Suppressor macrophage (primary cell): ENCODE measurements at places on chromosomes 16 and 17.

DNA sequence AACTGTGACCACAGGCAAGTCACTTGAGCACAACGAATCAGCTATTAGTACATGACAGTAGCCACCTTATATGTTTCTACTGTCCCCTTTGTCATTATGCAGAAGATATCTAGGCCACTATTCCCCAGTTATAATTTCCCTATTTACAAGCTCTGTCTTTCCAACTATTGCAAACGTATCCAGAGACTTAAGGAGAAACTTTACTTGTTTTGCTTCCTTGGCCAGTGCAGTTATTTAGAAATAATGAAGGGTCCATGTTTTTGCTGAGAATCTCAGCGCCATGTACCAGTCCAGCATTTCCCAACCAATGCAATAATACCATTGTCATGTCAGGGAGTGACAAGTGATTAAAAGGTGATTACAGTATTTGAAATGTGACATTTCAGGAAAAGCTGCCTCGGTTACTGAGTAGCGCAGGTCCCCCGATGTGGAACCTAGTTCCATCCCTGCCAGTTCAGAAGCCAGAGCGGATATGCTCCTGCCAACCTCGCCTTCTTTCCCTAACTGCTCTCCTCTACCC is 743 bp downstream of the ZNF624 start:
- DNase-seq = peak; percentile 21

DNA sequence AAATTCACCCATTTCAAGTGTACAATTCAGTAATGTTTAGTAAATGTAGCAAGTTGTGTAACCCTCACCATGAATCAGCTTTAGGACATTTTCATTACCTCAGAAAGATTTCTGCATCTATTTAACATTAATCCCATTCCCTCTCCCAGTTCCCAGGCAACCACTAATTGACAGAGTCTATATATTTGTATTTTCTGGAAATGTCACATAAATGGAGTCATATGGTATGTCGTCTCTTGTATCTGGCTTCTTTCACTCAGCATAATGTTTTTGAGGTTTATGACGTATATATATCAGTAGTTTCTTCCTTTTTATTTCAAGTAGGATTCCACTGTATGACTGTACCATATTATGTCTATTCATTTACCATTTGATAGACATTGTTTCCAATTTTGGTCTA is 199.8 kb downstream of the CYB561 start:
- DNase-seq = peak; percentile 23

GRCh38 chr16:81997738-81998137 is 13.5 kb downstream of the SDR42E1 start:
- DNase-seq = no peak

GRCh38 chr17:57823469-57824401 is 26.1 kb downstream of the MRPS23 start:
- DNase-seq = no peak

DNA sequence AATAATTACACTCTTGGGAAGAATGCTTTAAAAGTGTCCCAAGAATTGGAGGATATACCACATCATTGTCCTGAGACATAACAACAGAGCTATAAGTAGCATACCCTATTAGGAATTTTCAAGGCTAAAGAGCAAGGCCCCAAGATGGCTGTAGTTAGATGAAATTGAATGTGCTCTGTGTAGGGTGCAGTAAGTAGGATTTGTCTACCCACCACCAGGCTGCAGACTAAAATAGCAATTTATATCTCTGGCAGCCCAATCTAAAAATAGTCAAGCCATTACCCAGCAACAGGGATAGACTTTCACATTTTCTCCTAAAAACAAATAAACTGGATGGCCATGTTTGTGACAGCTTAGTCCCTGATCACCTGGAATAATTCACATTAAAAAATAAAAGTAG is 5.6 kb downstream of the MMD start:
- DNase-seq = no peak

DNA sequence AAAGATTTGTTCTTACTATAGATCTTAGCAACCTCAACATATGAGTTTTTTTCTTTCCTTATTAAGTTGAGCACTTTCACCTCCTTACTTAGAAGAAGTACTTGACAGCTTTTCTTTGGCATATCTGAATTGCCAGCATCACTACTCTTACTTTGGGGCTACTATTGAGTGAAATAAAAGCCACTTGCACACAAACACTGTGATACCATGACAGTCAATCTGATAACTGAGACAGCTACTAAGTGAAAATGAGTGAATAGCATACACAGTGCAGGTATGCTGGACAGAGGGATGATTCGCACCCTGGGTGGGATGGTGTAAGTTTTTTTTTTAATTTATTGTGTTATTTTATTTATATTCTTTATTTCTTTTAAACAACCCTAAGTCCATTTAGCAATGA is 13.5 kb upstream of the TENT4B start:
- no peak for DNase-seq

GRCh38 chr17:77410470-77410869 is 269.7 kb downstream of the SEC14L1 start:
- no peak for DNase-seq

- DNase-seq = peak; percentile 30
Measured at GRCh38 chr16:2428051-2428783, 1.0 kb upstream of the CCNF start.

DNA sequence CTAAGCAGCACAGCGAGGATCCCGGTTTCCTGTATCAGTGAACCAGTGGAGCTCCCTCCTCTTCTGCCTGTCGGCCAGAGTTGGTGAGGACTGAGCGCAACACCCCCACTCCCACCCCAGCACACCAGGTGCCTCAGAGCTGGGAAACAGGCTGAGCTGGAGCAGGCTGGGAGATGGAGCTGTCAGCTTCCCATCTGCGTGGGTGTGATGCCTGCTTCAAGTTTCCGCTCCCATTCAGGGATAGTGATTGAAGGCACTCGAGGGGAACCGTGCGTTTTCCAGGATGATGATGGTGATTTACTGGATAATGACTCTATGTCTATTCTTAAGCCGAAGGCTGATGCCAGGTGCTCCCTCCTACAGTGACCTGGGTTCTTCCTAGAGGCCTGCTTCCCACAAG is 144.5 kb downstream of the TMEM132E start:
- DNase-seq = no peak

DNA sequence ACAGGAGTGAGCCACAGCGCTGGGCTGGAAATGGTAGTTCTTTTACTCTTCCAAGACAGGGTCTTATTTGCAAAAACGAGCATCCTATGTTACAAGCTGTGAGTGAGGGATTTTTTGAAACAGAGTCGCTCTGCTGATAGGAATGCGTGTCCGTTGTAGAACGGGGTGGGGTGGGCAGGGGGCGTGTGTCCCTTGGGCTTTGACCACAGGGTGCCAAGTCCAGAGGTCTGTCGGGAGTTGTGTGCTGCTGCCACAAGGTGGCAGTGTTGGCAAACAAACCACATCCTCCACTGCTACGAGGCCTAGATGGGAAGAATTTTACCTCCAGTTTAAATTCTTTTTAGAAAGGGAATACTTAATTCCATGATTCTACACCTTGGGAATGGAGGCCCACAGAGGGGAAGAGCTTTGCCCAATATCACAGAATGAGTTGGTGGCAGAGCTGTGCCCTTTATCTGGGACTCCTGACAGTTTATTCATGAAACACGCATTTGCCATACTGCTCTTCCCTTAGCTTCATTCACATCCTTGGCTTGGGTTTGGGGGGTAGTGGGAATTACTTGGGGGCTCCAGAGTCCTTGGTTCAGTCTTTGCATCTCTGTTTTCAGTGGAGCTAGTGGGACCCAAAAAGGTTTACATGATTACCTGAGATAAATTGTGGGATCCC is 30.6 kb upstream of the ETV4 start:
- DNase-seq = peak; percentile 85

DNA sequence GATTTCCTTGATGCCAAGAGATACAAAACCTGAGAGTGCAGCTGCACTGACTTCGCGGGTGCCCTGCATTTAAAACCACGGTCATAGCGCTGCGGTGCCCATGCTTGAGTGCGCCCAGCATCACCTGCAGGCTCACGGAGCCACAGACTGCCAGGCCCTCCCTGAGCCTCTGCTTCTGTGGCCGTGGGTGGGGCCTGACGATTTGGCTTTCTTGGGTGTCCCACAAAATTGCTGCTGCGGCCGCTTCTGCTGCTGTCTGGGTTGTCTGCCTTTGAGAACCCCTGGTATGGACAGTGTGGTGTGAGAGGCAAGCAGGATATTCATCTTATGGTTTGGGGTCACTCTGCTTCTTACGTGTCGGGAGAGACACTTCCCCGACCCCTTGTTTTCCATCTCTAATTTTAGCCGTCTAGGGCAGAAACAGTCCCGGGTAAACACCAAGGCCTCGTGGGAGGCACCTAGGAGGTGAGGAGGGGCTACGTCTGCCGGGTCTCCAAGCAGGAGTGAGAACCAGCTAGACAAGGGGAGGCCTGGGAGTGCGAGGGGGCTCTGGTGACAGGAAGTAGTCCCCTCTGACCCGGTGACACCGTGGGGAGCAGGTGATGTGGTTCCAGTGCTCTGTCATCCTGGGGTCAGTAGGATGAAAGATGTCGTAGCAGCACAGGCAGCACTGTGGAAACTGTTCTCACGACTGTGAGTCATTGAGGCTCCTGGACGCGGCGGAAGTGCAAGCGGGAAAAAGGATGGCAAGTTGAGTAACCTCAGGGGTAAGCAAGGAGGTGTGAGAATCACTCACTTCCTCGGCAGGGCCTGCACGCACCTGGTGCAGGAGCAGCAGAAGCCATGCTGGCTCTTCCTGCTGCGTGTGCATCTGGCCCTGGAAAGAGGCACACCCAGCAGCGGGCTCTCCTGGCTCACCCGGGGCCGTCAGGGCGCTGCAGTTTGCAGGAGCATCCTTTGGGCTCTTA is 176.3 kb downstream of the RPTOR start:
- no peak for DNase-seq

DNA sequence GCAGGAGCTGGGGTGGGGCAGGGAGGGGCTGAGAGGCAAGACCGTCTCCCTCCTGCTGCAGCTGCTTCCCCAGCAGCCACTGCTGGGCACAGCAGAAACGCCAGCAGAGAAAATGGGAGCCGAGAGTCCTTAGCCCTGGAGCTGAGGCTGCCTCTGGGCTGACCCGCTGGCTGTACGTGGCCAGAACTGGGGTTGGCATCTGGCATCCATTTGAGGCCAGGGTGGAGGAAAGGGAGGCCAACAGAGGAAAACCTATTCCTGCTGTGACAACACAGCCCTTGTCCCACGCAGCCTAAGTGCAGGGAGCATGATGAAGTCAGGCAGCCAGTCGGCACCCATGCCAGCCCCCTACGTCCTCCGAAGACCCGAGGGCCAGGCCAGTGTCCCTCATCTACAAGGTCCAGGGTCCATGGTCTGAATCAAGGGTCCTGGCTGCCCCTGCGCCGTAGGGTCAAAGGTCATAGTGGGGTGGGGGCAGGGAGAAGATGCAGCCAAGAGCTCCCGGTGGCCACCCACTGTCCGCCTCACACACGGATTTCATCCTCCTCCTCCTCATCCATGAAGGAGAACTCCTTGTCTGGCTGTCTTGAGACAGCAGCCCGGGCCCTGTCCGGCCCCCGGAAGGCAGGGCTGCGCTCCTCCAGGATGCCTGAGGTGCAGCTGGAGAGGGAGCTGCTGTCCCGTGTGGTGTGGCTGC is 23.4 kb upstream of the CPSF4L start:
- DNase-seq = no peak

DNA sequence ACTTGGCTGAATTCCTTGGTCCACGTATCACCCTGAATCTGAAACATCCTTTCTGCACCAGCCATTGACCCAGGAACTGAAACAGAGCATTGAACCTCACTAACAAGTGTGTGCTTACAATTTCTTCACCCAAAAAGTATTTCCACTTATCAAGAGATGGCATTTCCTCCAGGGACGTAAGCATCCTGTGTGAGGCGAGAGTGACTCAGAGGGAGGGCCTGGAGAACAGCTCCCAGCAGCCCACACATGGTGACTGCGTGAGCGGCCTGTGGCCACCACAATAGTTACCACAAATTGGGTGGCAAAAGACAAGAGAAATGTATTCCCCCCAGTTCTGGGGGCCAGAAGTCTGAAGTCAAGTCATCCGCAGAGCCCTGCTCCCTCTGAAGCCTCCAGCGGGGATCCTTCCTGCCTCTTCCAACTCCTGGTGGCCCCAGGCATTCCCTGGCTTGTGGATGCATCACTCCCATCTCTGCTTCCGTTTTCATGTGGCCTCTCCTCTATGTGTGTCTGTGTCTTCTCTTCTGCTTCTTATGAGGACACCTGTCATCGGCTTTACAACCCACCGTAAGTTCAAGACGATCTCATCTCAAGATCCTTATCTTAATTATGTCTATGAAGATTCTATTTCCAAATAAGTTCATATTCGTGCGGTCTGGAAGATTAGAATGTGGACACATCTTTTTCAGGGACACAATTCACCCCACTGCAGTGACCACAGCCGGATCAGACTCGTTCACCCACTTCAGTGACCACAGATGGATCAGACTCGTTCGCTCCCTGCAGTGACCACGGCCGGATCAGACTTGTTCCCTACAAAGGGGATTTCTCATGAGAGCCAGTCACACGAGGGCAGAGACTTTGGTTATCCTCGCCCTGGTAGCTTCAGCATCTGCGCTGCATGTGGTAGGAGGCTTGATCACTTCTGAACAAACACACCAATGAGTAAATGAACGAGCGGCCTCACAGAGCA is 122.6 kb upstream of the FOXF1 start:
- peak; percentile 70 for DNase-seq

- no peak for DNase-seq
Measured at GRCh38 chr17:9090641-9091096, 69.4 kb downstream of the NTN1 start.
